ENCODE measurements at places on chromosomes 6 and 20.

DNA sequence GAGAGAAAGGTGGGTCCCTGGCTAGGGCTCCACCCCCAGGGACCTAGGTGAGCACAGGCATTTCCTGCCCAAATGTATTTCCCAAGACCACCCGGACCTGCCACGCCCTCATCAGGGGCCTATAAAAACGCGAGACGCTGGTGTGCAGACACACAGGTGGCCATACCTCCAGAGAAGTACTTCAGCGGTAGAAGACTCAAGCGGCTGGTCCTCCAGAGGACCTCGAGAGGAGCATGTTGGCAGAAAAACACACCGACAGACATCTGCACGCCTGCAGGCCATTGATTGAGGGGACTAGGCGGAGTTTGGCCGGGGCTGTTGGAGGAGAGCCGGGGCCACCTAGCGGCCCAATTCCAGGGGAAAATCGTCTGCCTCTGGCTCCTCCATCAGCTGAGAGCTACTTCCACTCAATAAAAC lies 695.8 kb upstream of the MMS22L start:
- no peak for DNase-seq

GRCh38 chr6:44567406-44567805 lies 179.9 kb downstream of the CDC5L start:
- DNase-seq = no peak

GRCh38 chr20:32213870-32214269 lies 6.2 kb downstream of the POFUT1 start:
- no peak for DNase-seq

DNA sequence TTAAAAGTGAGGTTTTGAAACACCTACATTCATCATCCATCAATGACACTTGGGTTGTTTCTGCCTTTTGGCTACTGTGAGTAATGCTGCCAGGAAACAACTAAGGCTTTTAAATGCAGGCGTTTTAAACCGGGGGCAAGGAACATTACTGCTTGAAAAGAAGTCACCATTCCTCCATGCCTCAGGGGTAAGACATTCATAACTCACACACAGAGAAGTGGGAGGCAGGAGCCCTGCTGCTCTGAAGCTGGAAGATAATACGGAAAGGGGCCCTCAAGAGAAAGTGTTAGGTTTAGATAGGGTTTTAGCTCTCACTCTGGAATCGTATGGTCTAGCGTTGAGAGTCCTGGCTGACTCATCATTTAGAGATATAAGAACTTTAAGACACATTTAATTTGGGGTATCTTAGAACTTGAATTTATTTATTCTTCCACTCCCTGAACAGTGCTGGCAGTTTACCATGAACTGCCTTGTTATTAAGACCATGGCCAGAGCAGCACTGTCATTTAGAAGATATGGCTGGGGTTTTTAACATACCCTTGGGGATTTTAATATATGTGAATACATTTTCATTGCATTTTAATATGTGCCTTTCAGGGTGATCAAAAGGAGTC lies 1.8 kb downstream of the TUBB1 start:
- DNase-seq = no peak

DNA sequence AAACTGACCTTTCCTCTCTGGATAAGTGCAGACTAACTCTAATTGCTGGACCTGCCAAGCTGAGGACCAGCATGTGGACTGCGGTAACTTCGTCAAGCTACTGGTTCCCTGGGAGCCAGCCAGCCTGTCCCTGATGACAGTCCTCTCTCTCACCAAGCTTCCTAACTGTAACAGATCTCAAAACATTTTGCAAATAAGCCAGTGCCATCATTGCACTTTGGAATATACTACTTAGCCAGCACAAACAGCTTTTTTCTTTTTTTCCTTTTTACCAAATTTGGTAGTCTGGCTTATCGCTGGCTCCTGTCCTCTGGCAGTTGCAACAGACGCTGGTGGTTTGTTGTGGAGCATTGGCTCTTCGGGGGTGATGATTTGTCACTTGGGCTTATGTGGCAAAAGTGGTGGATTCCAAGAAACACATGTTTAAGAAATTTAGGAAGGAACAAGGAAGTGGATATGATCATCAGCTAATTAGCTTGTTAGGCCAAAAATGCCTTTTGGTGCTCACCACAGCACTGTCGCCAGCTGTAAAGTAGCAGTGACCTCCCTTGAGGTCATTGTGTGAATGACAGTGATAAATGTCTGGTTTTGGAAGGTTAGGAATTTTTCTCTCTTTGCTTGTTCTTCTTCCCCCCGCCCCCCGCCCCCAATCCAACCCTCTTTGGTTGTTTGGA lies 171.7 kb downstream of the CLIC5 start:
- no peak for DNase-seq

DNA sequence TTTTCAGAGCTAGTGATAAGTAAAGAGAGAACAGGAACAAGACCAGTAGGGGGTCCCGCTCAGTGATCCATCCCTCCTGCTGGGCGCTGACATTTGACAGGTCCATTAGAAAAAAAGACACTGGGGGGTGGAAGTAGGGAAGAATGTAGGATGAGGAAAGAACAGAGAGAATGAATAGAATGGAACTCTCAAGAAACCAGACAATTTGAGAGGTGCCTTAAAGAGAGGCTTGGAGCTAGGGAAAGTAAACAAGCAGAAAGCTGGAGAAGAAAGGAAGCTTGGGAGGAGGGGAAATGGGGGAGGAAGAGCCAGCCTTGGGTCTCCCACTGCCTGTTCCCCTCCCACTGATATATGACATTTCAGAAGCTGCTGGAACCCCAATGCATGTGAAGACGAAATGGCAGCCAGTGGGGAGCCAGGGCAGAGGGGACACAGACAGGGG lies 8.4 kb downstream of the GABBR1 start:
- DNase-seq = no peak

DNA sequence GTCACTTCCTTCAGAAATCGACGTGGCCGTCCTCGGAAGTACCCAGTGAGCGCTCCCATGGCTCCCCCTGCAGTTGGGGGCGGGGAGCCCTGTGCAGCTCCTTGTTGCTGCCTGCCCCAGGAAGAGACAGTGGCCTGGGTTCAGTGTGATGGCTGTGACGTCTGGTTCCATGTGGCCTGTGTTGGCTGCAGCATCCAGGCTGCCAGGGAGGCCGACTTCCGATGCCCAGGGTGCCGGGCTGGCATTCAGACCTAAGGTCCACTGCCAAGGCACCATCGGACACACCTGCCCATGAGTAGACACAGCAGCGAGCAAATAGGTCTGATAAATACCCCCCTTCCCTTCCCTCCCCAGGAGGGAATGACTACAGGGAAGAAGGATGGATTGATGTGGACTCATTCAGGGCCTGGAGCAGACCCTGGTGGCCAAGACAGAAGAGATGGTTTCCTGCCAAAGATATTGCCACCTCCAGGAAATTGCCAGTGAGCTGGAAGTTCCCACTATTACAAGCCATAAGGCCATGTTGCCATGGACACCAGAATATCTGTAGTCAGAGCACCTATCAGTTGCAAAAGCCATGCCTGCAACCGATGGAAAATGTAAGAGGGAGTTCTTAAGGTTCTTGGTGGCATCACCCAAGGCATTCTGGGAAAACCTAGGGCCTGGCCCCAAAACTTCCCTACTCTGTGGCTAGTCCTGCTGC lies 4.2 kb downstream of the TCF19 start:
- no peak for DNase-seq

- no peak for DNase-seq
These were observed 6.4 kb downstream of the SYNJ2 start for GRCh38 chr6:157987788-157988699.

DNA sequence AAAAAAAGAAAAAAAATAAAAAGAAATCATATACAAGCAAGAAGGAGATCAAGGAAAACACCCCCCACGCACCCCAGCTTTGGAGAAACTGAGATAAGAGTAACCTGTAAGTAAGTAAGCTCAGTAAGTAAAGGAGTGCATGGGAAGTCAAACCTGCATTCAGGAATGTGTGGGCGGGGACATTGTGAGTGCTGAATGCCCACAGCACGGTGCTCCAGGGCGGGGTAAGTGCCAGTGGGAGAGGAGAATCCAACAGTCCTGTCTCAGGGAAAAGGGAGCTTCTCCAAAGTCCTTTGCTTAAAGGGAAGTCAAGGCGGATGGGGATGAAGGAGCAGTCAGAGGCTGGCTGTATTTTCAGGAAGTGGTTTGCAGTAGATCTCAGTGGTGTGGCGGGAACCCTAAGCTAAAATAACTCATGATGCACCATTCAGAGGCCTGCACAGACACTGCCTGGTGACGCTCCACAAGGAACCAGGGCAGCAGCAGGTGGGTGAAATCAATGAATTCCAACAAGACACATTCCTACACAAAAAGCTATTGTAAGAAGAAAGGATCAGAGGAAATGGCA lies 368.0 kb downstream of the QKI start:
- DNase-seq = no peak

DNA sequence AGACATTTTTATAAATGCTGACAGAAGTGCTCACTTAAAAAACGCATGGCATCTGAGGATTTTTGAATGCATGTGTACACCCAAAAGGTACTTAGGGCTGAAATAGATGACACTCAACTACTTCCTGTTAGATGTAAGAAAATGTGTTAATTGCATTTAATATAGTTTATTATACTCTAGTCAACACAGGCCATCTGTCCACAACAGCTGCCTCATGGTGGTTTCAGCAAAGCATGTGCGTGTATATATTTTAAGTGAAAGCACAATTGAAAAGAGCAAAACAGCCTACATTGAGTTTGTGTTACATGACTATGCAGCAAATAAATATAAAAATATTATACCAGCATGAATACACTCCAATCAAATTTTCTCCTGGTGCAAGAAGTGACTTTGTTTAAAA lies 1233.0 kb upstream of the EYS start:
- DNase-seq = no peak

- no peak for DNase-seq
These were observed 518.6 kb downstream of the PKHD1 start for GRCh38 chr6:51568771-51569170.

DNA sequence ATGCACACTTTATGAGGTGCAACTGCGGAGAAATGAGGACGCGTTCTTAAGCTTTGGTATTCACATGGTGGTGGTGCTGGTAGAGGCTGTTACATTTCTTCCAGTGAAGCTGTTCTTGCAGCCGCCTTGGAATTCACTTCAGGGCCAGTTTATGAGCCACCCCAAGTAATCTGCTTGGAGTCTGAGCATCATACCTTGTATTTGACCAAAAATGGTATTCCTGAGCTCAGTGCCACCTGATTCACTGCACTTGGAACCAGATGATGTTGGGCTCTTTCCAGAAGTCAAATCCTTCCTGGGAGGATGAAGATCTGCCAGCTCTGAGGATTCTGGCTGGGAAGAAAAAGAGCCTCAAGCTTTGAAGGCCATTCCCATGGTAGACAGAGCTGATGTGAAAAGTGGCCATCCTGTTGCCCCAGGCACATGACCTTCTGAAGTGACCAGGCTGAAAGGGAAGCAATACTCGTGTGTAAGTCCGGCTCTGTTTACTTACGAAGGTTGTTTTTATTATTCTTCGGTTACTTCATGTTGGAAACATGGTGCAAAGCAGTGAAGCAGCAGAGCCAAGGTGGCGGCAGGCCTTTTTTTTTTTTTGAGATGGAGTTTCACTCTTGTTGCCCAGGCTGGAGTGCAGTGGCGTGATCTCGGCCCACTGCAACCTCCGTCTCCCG lies 7.7 kb downstream of the MANBAL start:
- DNase-seq = no peak

DNA sequence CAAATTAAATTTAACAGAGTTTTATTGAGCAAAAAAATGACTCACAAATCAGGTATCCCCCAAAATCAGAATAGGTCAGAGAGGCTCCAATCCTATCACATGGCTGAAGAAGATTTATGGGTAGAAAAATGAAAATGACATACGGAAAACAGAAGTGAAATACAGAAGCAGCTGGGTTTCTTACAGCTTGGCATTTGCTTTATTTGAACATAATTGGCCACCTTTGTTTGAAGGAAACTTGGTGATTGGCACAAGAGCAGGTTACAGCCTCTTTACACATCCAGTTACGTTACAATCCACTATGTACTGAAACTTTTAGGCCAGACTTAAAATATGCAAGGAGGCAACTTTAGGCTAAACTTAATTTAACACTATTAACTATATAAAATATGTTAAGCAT lies 11.7 kb upstream of the TREM2 start:
- no peak for DNase-seq

GRCh38 chr20:53898556-53898931 lies 171.8 kb downstream of the BCAS1 start:
- no peak for DNase-seq

DNA sequence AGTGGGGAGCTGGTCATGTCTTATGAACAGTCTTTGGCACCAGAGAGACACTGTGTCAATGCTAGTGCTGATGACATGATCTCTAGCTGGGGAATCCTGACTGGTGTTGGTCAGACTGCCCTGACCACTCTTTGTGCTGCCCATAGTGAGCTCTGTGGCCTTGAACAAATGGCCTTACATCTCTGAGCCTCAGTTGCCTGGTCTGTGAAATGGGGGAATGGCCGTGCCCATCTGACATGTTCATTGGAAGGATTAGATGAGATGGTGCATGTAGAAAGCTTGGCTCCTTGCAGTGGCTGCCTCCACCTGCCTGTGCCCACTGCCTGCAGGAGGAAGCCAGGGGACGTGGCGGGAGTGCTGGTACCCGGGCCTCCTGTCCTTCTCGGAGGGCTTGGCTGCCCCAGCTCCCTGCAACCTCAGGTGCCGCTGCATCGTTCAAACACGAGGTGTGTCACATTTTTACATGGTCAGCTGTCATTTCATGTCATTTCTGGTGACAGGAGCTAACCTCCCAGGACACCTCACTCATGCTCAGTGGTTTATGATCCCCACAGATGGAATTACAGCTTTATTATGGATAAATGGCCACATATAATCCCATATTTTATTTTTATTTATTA lies 45.8 kb downstream of the ANKRD60 start:
- DNase-seq = no peak

DNA sequence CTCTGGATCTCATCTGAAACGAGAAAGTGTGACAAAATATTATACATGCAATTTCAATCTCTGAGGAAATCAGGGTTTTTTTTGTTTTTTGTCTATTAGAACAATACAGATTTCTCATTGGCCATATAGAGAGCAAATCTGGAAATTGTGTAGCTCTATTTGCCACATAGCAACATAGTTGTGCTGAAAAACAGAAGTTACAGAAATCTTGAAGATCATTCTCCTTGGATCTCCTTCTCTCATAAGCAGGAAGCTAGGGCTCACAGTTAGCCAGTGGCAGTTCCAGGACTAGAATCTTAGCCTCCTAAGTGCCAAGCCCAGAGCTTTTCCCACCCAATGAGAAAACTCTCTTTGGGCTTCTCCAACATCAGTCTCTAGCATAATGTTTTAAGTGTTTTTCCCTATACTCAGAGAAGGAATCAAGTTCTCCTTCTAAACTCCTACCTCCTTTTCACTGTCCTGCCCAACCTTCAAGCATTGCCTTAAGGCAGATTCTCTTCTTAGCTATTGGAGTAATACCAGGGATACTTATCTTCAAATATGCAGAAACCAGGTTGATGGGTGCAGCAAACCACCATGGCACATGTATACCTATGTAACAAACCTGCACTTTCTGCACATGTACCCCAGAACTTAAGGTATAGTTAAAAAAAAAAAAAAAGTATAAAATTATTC lies 211.6 kb downstream of the ALDH8A1 start:
- DNase-seq = no peak

DNA sequence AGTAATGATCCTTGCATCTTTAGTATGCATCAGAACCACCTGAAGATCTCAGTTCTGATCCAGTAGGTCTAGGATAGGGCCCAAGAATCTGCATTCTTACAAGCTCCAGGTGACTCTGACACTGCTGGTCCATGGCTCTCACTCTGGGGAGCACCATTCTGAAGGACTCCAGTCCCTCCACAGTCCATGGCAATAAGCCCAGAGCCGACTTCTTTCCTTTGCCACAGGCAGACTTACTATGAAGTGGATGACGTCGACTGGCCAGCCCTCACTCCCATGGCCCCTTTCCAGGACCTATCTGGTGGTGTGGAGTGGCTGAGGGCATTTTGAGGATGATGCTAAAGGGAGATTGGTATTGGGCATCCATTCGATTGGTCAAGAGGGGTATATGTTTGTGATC lies 21.8 kb upstream of the LY86 start:
- DNase-seq = no peak
